ENCODE measurements at places on chromosomes 11 and 22. TPM values are rescaled to one million over a fixed set of nuclear protein-coding genes. Genes with fewer than 3 reads are reported as not detected.
A peak's percentile ranks its signal among the peaks of the same experiment; 100 is the strongest.

- no peak for DNase-seq
Observed at GRCh38 chr11:110525883-110526282, 96.1 kb downstream of the FDX1 start.

GRCh38 chr11:65315204-65315865 is 669 bp downstream of the CDC42EP2 start:
- peak; percentile 98 for DNase-seq

DNA sequence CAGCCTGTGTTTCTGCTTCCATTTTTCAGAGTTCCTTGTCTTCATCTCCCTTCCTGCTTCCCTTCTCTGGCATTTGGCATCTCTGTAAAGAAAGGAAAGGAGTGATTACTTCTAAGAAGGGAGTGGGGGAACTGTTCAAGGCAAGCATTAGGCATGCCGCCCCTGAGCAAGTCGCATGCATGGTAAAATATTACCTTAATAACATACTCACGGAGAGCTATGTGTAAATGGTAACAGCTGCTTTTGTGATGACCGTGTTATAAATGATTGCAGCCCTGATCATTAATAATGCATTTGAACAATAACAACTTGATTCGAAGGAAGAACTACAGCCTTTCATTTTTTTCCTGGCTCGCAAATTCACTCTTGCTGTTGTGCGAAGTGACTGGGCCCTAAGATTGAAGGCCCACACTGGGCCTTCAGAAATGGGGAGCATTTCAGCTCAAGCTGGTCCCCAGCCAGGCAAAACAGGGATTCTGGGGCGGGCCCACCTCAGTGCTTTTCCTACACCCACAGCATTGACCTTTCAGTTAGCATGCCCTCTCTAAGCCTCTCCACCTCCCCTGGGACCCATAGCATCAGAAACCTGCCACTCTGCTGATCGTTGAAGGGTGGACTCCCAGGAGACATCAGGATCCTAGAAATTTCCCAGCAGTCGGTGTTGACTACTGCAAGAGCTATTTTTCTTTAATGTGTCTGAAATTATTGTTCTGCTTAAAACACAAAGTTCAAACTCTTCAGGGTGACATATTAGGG is 263.0 kb upstream of the CADM1 start:
- no peak for DNase-seq

DNA sequence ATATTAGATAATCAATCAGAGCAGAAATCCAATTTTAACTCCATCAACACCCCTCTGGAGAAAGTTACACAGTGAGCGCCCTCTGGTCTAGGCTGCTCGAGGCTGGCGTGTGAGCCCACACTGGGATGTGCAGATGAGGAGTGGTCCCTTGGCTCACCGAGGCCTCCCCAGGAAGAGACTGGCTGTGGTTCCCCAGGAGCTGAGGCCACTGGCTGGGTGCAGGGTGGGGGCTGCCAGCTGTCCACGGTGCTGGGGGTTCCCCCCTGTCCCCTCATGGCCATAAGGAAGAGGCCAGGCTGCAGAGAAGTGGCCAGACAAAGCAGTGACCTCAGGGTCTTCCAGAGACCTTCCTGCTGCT is 750.7 kb downstream of the BRD1 start:
- no peak for DNase-seq

- no peak for DNase-seq
Observed at GRCh38 chr11:70497536-70498075, 99.3 kb downstream of the CTTN start.

GRCh38 chr11:34940026-34940677 is 23.7 kb downstream of the PDHX start:
- DNase-seq: no peak

DNA sequence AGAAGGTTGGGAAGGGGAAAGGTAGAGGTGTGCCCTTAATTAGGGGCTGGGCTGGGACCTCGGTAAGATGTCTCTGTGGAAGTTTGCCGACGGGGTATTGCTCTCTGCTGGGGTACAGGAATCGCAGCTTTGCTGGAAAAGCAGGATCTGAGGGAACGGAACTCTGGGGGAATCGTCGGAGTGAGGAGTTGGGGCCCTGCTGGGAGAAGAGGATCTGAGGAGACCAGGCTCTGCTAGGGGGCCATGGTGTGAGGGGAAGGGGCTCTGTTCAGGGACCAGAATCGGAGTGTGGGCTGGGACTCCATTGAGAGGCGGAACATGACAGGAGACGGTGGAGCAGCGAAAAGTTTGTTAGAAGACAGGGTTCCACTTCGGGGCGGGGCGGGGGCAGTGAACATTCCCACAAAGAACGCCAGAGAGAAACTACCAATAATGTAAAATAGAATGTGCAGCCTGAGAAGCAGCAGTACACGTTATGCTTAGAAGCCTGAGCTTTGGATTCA is 456 bp downstream of the AAMDC start:
- peak; percentile 25 for DNase-seq

Gene LGR4
- total RNA-seq: 10.8 TPM

Gene OR4C12
- total RNA-seq: not detected
